ENCODE measurements at places on chromosomes 3 and 15.

DNA sequence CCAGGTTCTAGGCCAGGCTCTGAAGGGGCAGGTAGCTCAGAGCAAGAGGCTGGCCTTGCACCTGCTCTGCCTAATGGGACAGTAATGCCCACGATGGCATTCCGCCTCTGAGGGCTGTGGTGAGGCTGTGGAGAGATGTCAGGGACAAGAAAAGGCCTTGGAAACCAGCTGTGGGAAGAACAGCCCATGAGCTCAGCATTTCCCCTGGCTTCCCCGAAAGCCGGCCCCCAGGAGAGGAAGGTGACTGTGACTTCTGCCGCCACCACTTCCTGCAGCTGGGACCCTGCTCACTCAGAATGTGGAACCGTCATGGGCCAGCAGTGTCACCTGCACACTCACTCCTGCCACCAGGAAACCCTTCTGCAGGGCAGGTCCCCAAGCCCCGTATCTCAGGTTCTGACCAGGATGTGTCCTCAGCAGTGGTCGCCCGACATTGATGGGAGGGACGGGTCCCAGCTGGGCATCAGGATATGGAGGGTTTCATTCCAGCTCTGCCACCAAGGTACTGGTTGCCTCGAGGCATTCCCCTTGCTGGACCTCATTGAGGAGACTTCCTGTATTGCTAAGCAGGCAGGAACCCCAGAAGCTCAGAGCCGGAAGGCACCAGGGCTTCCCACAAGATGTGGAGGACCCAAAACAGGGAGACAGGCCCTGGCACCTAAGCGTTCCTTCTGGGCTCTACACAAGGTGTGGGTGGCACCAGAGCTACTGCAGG lies 30.7 kb downstream of the SEMA7A start:
- DNase-seq = no peak

GRCh38 chr3:78900880-78901279 lies 866.9 kb downstream of the ROBO1 start:
- DNase-seq = no peak

DNA sequence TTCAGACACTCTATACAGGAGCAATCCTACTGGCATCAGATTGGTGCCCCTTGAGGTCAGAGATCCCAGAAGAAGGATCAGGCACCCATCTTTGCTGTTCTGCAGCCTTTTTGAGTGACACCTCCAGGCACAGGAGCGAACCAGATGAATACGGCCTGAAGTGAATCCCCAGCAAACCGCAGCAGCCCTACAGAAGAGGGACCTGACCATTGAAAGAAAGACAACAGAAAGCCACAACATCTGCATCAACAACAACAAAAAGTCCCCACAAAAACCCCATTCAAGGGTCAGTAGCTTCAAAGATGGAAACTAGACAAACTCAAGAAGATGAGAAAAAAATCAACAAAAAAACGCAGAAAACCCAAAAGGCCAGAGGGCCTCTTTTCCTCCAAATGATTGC lies 130.4 kb downstream of the PPM1L start:
- DNase-seq = no peak

GRCh38 chr15:33941279-33942063 lies 26.8 kb upstream of the CHRM5 start:
- DNase-seq = no peak

- peak; percentile 53 for DNase-seq
These were observed 150.3 kb upstream of the SOX2 start for GRCh38 chr3:181561139-181562031.

DNA sequence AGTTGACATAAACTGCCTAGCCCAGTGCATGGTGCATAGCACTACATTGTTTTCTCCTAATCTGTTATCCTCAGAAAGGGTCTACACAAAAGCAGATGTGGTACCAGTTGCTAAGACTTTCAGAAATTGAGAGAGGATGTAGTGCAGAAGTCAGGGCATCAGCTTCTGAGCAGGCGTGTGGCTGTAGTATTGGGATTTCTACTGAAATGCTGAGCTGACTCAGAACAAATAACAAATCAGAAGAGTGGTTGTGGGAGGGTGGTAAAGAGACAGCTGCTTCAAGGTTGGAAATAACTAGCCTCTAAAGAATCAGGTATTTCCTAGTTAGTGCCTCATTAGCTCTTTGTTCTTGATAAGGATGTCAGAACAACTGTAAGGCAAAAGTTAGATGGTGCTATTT lies 161.3 kb downstream of the AKAP13 start:
- no peak for DNase-seq

Data from brain (organoid and tissue), 16 donors.